AG08395 (cell line): ENCODE measurements at places on chromosomes 3 and 15.
A peak's percentile ranks its signal among the peaks of the same experiment; 100 is the strongest.

- DNase-seq: peak; percentile 18
Measured at GRCh38 chr3:129051871-129052340, 8.7 kb upstream of the GP9 start.

DNA sequence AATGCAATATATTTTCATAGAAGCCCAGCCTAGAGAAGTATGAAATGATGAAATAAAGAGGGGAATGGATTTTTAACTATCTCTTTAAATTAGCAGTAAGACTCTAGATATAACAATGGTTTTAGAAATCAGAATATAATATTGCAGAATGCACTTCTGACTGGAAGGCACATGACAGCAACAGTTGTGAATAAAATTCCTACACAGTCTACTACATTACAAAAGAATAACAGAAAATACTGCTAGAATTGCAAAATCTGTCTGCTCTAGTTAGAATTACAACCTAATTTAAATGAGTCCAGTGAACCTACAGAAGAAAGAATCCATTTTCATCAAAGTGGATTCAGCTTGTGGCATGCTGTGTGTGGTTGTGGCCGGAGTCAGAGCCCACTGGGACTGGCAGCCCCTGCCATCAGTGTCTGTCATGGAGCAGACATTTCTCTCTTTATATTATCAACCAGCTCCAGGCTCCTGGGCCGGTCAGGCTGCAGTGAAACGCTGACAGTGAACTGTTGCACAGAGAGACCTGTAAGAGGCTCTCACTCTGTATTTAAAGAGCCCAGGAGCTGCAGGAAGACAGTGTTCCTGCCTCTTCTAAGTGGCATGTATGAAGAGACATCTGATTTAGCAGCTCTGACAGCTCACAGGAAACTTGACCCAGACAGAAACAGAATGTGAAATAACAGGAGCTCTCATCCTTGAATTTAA is 1523.8 kb upstream of the CADM2 start:
- no peak for DNase-seq

GRCh38 chr3:132593947-132594323 is 3.1 kb upstream of the ACKR4 start:
- DNase-seq: peak; percentile 72

DNA sequence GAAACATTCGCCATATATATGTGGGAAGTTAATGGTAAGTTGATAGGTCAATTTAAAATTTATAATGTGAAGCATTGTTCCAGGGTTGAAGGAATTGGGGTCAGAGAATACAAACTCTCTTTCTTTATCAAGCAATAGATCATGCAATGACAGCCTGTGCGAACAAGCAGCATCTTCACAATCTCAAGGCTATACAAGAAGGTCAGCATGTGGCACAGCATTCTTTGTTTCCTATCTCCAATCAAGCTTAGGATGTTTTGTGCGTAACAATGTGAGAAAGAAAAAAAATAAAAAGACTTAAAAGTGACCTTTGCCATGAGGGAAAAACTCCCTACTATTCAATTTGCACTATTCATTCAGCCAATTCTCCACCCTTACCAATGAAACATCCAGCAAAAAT is 288.1 kb upstream of the NECTIN3 start:
- no peak for DNase-seq

GRCh38 chr3:148309390-148310035 is 388.2 kb upstream of the AGTR1 start:
- DNase-seq: peak; percentile 54

DNA sequence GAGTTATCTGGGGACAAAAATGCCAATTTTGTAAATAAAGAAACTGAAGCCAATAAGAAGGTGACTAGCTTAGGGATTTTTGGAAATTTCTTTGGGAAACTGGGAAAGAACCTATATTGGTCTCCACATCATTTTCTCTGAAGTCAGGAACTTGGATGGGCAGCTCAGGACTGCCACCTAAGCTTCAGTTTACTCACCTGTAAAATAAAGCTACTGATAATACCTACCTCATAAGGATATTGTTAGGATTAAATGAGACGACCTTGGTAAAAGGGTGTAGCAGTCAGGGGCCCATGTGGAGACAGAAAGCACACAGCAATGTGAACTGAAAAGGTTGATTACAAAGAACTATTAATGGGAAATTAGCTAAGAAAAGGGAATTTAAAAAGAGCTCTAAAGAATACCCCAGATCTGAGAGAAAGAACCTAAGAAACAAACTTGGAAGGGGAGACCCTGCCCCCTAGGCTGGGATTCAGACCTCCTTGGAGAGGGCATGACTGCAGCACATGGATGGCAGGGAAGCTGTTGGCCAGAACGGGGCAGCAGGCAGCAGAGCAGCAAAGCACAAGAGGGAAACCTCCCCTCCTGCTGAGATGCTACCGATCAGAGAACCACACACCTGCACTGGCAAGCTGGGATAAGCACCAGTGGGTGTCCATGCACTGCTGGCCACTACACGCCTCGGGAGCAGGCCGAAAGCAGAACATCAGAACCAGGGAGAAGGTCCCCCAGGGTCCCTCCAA is 83.7 kb upstream of the THBS1 start:
- no peak for DNase-seq

DNA sequence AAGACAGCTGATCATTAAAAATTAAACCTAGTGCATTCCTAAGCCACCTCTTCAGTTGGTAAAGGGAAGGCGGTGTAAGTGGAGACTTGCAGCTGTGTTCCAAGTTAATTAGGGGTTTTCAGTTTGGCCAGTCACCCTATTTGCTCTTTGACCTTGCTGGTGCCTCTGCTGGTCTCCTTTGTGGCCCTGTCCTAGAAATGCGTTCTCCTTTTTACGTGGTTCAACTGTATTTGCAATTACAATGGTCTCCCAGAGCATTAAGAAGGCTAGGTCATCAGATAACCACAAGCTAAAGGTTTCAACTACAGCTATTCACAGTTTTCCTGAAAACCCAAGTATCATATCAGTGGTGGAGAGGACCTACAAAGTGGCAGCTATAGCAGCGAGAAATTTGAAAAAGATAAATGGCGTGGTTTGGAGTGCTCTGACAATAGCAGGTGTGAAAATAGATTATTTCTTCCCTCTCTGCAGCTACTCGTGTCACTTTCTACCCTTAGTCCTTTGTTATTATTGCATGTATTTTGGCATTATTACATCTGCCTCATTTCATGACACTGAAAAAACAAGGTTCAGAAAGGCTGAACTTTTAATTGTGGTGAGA is 203.5 kb upstream of the TBC1D5 start:
- DNase-seq: no peak

DNA sequence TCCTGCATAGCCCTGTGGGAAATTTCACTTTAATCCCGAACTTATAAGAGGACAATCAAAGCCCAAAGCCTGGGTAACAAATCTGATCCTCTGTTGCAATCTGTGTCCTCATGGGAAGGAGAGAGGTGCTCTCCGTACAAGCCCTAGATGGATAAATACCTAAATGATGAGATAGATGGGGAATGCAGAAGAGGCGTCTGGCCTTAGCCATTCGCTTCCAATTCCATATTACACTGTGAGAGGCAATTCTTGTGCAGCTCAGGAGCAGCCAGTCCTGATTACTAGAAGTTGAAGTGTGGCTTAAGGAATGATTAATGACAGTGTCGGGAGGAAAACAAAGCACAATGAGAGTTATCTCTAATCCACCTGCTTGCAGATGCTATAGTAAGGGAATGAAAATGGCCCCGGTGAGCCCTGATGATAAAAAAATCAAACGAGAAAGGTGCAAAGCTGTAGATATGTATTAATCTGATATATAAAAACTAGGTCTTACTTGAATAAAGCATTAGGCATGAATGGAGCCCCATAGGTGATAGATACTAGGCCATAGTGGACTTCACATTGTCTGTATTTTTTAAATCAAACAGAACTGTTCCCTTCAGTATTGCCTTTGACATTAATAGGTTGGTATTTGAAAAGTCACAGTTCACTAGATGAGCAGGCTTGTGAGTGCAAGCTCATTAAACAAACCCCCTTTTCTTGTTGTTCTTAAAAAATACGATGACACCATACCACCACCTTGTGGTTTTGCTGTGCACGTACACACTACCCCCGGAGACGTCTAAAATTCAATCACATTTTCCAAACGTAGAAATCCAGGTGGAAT is 54.2 kb upstream of the TMCO5A start:
- peak; percentile 67 for DNase-seq

- no peak for DNase-seq
Measured at GRCh38 chr15:68213991-68214837, 9.1 kb upstream of the CALML4 start.

GRCh38 chr3:157398598-157398997 is 38.1 kb upstream of the PTX3 start:
- DNase-seq: no peak

DNA sequence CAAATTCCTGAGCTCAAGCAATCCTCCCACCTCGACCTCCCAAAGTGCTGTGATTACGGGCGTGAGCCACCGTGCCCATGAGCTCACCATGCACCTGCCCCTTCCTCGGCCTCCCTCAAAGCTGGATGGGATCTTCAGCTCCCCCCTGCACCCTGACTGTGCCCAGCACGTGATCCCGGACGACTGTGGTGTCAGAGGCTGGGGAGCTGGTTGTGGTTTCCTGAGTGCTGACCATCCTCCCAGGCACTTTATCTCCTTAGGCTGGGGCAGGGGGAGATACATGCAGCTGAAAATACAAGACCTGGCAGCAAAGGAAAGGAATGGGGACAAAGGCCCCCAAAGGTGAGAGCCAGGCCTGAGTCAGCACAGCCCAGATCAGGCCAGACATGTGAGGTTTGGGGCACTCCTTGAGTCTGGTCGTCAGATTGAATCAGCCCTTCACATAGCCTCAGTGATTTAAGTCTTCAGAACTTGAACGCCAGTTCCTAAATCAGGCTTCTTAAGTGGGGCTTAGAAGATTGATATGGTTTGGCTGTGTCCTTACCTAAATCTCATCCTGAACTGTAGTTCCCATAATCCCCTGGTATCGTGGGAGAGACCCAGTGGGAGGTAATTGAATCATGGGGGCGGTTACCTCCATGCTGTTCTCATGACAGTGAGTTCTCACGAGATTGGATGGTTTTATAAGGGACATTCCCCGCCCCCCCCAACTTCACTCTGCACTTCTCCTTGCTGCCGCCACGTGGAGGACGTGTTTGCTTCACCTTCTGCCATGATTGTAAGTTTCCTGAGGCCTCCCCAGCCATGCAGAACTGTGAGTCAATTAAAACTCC is 35.8 kb downstream of the PRKCD start:
- DNase-seq: no peak

GRCh38 chr15:68732451-68732850 is 88.2 kb downstream of the ANP32A start:
- DNase-seq: no peak

- DNase-seq: peak; percentile 29
Measured at GRCh38 chr3:149085828-149086231, 503 bp downstream of the HLTF start.

- DNase-seq: no peak
Measured at GRCh38 chr3:42502429-42503250, at the start of gene VIPR1. VIPR1 (plus strand) TSS chr3:42502643; CDS start chr3:42502736, 93 bp downstream.

- no peak for DNase-seq
Measured at GRCh38 chr3:194642769-194643168, 9.6 kb upstream of the TMEM44 start.

DNA sequence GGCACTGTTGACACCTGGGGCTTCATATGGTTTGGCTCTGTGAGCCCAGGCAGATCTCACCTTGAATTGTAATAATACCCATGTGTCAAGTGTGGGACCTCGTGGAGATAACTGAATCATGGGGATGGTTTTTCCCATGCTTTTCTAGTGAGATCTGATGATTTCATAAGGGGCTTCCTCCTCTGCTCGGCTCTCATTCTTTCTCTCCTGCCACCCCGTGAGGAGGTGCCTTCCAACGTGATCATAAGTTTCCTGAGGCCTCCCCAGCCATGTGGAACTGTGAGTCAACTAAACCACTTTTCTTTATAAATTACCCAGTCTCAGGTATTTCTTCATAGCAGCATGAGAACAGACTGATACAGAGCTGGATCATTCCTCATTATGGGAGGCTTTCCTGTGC is 655.9 kb upstream of the ADAMTS9 start:
- DNase-seq: no peak

DNA sequence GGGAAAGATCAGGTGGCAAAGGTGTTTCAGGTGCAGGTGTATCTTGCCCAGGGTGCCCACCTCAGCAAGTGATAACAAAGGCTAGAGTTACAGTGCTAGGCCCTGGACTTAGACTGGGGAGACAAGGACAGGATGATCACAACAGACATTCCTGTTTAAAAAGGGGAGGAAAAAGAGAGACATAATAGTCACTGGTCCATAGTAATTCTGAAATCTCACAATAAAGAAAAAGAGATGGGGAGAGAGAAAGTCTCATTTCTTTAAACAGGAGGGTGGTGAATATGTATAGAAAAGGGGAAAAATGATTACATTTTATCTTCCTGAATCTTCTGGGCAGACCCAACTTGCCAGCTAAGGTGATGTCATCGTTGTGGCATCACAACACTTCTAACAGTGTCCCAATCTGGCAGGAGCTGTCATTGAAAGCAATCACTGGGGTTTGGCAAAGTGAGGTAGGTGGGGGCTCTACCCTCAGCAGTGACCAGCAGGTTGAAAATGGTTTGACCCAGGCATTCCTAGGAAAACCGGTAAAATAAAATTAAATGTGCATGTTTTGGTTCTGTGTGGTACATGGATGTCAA is 99.5 kb downstream of the ZNF621 start:
- no peak for DNase-seq

DNA sequence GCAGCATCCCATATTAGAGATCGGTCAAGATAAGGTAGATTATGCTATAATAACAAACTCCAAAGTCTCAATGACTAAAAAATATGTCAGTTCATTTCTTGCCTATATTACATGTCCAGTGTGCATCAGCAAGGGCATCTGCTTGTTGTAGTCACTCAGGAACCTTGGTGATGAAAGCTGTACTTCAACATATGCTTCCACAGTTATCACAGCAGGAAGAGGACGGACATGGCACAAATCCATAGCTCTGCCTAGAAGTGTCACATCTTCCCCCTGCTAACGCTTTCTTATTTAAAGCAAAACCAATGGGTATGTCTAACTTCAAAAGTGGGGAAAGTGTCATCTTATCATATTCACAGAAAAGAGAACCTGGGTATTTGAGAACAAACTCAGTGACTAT is 20.0 kb upstream of the PIAS1 start:
- no peak for DNase-seq

- no peak for DNase-seq
Measured at GRCh38 chr3:57972531-57973111, 35.6 kb upstream of the FLNB start.

DNA sequence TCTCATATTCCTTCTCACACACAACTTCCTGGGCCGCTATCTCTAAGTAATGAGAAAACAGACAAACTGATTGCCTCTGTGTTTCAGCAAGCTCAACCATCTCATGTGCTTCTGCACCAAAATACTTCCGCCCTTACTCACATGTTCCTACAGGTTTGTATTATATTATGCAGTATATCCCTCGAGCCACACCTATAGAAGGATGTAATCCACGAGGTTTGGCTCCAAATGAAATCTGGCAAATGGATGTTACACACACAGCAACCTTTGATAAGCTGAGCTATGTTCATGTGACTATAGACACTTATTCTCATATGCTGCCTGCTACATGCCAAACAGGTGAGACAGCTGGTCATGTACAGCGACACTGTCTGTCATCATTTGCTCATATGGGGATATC is 22.6 kb downstream of the CCRL2 start:
- no peak for DNase-seq

- peak; percentile 49 for DNase-seq
Measured at GRCh38 chr3:173983343-173983742, 585.8 kb downstream of the NLGN1 start.
